Progenitor cell of endocrine pancreas (in vitro differentiated cells): ENCODE measurements at places on chromosomes 7 and 10.

- H3K4me1 ChIP-seq = peaks cover 23% of the 10 kb centered on the region
- no peak overlapping the region for H3K27ac ChIP-seq
- H3K27me3 ChIP-seq = peaks cover 3% of the 10 kb centered on the region
- H3K4me3 ChIP-seq = no peak overlapping the region
Measured at GRCh38 chr10:17140386-17140761, 10.8 kb upstream of the CUBN start.

DNA sequence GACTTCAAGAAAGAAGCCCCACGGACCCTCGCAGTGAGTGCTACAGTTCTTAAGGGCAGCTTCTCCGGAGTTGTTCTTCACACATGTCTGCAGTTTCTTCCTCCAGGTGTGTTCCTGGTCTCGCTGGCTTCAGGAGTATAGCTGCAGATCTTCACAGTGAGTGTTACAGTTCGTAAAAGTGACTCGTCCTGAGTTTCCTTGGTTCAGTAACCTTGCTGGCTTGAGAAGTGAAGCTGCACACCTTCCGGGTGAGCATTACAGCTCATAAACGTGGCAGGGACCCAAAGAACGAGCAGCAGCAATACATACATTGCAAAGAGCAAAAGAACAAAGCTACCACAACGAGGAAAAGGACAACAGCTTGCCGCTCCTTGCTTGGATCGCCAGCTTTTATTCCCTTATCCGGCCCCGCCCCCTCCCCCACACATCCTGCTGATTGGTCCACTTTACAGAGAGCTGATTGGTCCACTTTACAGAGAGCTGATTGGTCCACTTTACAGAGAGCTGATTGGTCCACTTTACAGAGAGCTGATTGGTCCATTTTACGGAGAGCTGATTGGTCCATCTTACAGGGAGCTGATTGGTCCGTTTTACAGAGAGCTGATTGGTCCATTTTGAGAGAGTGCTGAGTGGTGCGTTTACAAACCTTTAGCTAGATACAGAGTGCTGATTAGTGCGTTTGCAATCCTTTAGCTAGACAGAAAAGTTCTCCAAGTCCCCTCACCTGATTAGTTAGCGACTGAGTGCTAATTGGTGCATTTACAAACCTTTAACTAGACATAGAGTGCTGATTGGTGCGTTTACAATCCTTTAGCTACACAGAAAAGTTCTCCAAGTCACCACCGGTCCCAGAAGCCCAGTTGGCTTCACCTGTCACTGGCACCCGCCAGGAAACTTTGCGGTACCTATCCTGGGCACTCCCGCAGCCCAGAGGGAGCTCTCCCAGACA lies 165.3 kb downstream of the AGMO start:
- H3K36me3 ChIP-seq = peaks cover 1% of the 10 kb centered on the region
- no peak overlapping the region for H3K27ac ChIP-seq
- H3K27me3 ChIP-seq = no peaks in the 10 kb centered on the region
- no peak for DNase-seq
- H3K4me1 ChIP-seq = no peaks in the 10 kb centered on the region

DNA sequence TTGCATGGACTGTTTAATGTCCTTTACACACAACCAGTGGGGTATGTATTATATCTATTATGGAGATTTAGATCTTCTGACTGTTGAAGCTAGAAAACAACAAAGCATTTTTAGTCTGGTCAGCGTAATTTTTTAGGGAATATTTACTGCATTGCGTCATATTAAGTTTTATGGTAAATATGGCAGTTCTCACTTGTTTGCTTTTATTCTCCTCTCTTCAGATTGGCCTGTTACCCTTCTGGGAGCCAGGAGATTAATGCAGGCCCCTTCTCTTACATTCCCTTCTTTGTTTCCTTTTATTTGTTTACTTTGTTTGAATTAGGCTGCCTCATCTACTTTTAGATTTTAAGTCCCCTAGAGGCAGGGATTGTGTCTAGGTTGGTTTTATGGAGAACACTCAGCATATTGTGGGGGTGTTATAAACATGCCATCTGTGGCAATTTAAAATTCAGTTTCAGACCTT lies 13.8 kb downstream of the UBE2D1 start:
- peaks cover 12% of the 10 kb centered on the region for H3K36me3 ChIP-seq
- no peak for DNase-seq
- H3K4me1 ChIP-seq = peaks cover 20% of the 10 kb centered on the region
- H3K27me3 ChIP-seq = no peaks in the 10 kb centered on the region

GRCh38 chr7:84271543-84271942 lies 77.0 kb upstream of the SEMA3A start:
- no peak for DNase-seq
- no peaks in the 10 kb centered on the region for H3K27me3 ChIP-seq
- H3K36me3 ChIP-seq = no peaks in the 10 kb centered on the region
- H3K27ac ChIP-seq = no peak overlapping the region
- no peak overlapping the region for H3K4me3 ChIP-seq
- peaks cover 4% of the 10 kb centered on the region for H3K4me1 ChIP-seq

DNA sequence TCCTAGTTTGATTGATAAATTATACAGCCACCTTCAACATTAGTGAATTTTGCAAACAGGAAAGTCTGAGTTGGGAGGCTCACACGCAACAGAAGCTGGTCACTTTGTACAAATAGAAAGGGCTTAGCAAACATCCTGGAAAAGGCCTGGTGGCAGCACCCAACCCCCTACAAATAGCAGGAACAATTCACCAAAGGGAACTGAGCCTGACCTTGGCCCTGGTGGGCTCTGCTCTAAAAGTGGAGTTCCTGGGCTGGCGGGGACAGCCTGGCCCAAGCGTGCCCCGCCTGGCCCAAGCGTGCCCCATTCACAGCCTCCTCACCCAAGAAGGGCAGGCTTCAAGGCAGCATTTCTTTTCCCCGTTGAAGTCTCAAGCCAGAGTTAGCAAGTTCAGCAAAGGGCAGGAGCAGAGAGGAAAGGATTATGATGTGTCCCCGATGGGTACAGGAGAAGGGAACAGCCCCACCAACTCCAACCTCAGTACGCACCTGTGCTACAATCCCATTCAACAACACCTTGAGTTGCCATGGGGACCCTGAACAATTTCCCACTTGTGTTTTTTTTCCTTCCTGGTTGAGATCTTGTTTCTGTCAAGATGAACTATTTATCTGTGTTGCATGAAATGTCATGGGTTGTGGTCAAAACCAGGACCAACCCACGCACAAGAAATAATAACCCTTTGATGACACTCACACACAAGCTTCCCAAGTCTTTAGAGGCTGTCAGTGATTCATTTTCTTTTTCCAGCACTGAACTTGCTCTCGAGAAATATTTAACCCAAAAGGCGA lies 43.4 kb downstream of the RGS10 start:
- no peak for DNase-seq
- H3K27me3 ChIP-seq = peaks cover 19% of the 10 kb centered on the region

DNA sequence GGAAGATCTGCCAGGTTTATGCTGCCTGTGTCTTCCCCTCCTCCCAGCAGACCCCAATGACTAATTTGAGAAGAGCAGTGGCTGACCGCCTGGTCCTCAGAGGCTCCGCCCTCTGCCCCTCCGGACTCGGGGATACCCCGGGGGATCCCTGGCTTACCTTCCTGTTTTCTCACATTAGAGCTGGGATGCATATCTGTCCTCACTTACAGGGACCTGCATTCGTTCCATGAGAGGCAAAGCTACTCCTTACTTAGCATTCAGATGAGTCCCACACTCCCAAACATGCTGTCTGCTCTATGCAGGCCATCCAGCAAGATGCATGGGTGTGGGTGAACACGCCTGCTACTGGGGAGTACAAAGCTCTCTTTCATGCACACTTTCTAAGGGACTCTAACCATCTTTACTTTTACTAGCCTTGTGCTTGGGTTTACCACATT lies 24.0 kb downstream of the VOPP1 start:
- peaks cover 3% of the 10 kb centered on the region for H3K36me3 ChIP-seq
- H3K4me3 ChIP-seq = no peak overlapping the region
- DNase-seq = no peak

DNA sequence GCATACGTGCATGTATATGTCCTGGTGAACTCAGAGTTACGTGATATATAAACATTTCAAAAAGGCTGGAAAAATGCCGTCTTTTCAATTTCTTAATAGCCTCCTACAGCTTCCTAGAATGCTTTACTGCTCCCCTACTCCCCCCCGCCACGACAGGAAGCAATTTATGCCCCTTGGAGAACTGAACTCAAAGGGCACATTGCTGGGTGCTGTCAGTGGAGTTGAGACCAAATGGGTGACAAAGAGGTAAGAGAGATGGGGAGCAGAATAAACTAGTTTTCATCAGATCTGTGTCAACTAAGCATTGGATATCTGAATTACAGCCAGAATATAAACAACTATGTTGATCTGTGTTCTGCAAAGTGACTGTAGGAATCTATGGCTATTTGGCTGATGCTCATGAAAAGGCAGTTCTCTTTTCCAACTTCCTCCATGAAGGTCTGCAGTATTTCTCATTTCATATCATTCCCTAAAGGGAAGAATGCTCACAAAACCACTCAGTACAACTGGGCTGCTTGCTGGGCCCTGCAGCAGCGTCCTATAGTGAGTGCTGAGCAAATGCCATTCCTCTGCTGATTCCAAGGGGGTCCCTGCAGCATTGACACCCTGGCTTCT lies 171.3 kb upstream of the HPS1 start:
- DNase-seq = no peak
- H3K27ac ChIP-seq = no peak overlapping the region
- H3K4me1 ChIP-seq = no peaks in the 10 kb centered on the region
- no peaks in the 10 kb centered on the region for H3K36me3 ChIP-seq
- no peak overlapping the region for H3K4me3 ChIP-seq

- H3K36me3 ChIP-seq = no peaks in the 10 kb centered on the region
- DNase-seq = no peak
- no peak overlapping the region for H3K4me3 ChIP-seq
Measured at GRCh38 chr10:43109671-43110249, 28.5 kb upstream of the CSGALNACT2 start.

DNA sequence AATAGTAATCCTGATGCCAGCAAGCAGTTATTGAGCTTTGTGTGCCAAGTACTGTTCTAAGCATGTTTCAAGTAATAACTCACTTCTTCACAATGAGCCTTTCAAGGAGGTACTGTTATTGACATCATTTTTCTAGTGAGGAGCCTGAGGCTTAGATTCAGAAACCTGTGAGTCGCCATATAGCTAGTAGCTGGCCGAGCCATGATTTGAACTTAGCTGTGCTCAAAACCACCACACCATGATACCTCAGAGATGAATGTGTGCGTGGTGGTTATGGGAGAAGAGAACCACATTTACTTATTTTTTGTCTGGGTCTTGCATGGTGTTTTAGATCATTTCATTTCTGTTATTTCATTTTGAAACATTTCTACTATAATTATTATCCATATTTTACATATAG lies 578.9 kb downstream of the AUTS2 start:
- H3K36me3 ChIP-seq = peaks cover 3% of the 10 kb centered on the region
- H3K27ac ChIP-seq = no peak overlapping the region
- H3K27me3 ChIP-seq = no peaks in the 10 kb centered on the region
- H3K4me3 ChIP-seq = no peak overlapping the region
- H3K4me1 ChIP-seq = peaks cover 8% of the 10 kb centered on the region
- no peak for DNase-seq

GRCh38 chr7:151177310-151177709 lies 9.7 kb downstream of the ASB10 start:
- no peak overlapping the region for H3K27ac ChIP-seq
- DNase-seq = no peak
- H3K27me3 ChIP-seq = peaks cover 68% of the 10 kb centered on the region
- no peak overlapping the region for H3K4me3 ChIP-seq

- no peak overlapping the region for H3K4me3 ChIP-seq
- H3K4me1 ChIP-seq = peaks cover 4% of the 10 kb centered on the region
- H3K36me3 ChIP-seq = no peaks in the 10 kb centered on the region
- H3K27me3 ChIP-seq = peaks cover 2% of the 10 kb centered on the region
Measured at GRCh38 chr10:75353183-75353582, 48.4 kb downstream of the ZNF503 start.

- peak overlapping the region; percentile 53 for H3K27ac ChIP-seq
- peaks cover 18% of the 10 kb centered on the region for H3K4me1 ChIP-seq
- H3K36me3 ChIP-seq = peaks cover 2% of the 10 kb centered on the region
- DNase-seq = no peak
Measured at GRCh38 chr7:3922175-3922635, 621.2 kb downstream of the SDK1 start.

- H3K27ac ChIP-seq = no peak overlapping the region
- DNase-seq = no peak
- H3K36me3 ChIP-seq = no peaks in the 10 kb centered on the region
- peak overlapping the region; percentile 52 for H3K4me3 ChIP-seq
Measured at GRCh38 chr10:93917064-93917391, 23.2 kb downstream of the SLC35G1 start.

DNA sequence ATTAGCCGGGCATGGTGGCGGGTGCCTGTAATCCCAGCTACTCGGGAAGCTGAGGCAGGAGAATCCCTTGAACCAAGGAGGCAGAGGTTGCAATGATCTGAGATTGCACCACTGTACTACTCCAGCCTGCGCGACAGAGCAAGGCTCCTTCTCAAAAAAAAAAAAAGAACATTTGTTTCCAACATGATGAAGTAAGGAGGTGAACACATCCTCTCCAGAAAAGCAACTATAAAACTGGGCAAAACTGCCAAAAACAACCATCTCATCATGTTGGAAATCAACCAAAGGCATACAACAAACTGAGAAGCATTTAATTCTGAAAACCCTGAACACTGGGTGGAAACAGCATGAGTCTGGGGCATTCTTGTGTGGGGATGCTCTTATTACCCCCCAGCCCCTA lies 14.3 kb downstream of the PRTFDC1 start:
- H3K36me3 ChIP-seq = peaks cover 31% of the 10 kb centered on the region
- no peaks in the 10 kb centered on the region for H3K27me3 ChIP-seq
- no peak for DNase-seq

GRCh38 chr7:11317766-11318165 lies 344.1 kb downstream of the PHF14 start:
- H3K36me3 ChIP-seq = no peaks in the 10 kb centered on the region
- no peaks in the 10 kb centered on the region for H3K27me3 ChIP-seq
- H3K4me1 ChIP-seq = no peaks in the 10 kb centered on the region
- no peak overlapping the region for H3K27ac ChIP-seq
- DNase-seq = no peak

GRCh38 chr7:106372595-106373318 lies 88.0 kb upstream of the NAMPT start:
- no peak for DNase-seq
- no peaks in the 10 kb centered on the region for H3K4me1 ChIP-seq
- H3K36me3 ChIP-seq = no peaks in the 10 kb centered on the region
- no peaks in the 10 kb centered on the region for H3K27me3 ChIP-seq

DNA sequence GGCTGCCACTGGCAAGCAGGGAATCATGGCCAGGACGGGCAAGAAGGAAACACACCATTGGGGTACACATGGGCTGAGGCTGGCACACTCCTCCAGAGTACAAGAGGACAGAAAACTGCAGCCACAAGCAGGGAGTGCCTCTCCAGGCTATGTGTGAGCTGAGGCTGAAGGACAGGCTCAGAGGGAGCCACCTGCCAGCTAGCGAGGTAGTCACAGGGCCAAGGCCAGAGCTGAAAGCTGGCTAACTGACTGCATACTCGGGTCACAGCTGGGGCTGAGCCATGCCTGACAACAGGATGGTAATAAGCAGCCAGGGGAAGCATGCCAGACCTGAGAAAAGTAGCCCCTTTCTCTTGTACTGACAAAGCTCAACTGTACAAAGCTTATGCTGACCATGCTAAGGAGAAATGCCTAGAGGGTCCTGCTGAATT lies 52.0 kb downstream of the KIF5B start:
- peak overlapping the region; percentile 82 for H3K27ac ChIP-seq
- DNase-seq = no peak
- H3K4me3 ChIP-seq = no peak overlapping the region
